ENCODE measurements at places on chromosomes 5 and 9.

- H3K27me3 ChIP-seq = peaks cover 36% of the 10 kb centered on the region
- peak within 1 kb of the TSS; percentile 76 for H3K4me3 ChIP-seq
- peak within 1 kb of the TSS; percentile 28 for H3K27ac ChIP-seq
- peaks cover 6% of the 10 kb centered on the region for H3K36me3 ChIP-seq
- peaks cover 48% of the 10 kb centered on the region for H3K4me1 ChIP-seq
These were observed at the start of gene TCF7 for GRCh38 chr5:134113902-134114875. TCF7 (plus strand) TSS chr5:134114681; CDS start chr5:134114907, 226 bp downstream.

- H3K36me3 ChIP-seq = peaks cover 63% of the 10 kb centered on the region
These were observed 7.8 kb downstream of the FBXW5 start for GRCh38 chr9:136936645-136937170.

GRCh38 chr5:32231241-32231640 lies 57.1 kb upstream of the GOLPH3 start:
- H3K4me1 ChIP-seq = peaks cover 25% of the 10 kb centered on the region
- no peak overlapping the region for H3K27ac ChIP-seq
- no peak for DNase-seq
- H3K4me3 ChIP-seq = no peak overlapping the region
- H3K36me3 ChIP-seq = peaks cover 52% of the 10 kb centered on the region

DNA sequence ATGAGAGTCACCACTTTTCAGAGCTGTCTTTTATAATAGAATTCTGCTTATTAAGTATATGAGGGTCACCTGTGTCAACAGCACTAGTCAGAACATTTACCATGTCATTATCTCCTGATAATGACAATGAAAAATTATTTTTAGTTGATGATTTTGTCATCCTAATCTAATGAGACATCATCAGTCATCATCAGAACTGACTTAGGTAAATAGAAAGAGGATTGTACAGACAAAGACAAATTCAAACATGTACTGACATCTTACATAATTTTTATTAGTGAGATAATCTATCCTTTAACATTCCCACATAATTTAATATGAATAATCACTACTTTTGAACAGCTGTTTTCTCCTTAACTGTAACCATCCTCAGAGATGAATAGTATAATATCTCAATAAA lies 22.6 kb downstream of the CDH9 start:
- no peaks in the 10 kb centered on the region for H3K36me3 ChIP-seq
- H3K27me3 ChIP-seq = no peaks in the 10 kb centered on the region
- no peak for DNase-seq
- H3K4me3 ChIP-seq = no peak overlapping the region

- peak; percentile 33 for DNase-seq
- peaks cover 28% of the 10 kb centered on the region for H3K36me3 ChIP-seq
- peaks cover 13% of the 10 kb centered on the region for H3K4me1 ChIP-seq
- H3K27ac ChIP-seq = peak overlapping the region; percentile 60
- H3K27me3 ChIP-seq = peaks cover 3% of the 10 kb centered on the region
- H3K4me3 ChIP-seq = peak overlapping the region; percentile 79
These were observed 705 bp downstream of the PWWP2A start for GRCh38 chr5:160118349-160119141.

DNA sequence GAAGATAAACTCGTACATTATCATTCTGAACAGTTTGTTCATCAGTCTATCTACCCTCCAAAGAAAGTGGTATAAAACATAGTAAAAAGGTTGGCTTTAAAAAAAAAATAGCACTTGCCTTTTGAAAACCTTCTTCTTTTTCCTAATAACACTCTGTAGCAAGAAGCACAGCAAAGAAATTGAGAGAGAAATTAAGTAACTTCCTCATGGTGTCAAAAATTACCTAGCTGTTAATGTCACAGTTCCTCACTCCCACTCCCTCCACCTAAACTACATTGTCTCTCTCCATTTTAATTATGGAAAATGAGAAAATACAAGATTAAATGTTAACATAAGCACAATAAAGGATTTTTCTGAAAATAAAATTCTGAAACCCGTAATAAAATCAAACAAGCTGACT lies 72.2 kb downstream of the CERT1 start:
- H3K27me3 ChIP-seq = no peaks in the 10 kb centered on the region
- no peak overlapping the region for H3K4me3 ChIP-seq
- H3K27ac ChIP-seq = no peak overlapping the region
- H3K4me1 ChIP-seq = peaks cover 21% of the 10 kb centered on the region
- no peak for DNase-seq

DNA sequence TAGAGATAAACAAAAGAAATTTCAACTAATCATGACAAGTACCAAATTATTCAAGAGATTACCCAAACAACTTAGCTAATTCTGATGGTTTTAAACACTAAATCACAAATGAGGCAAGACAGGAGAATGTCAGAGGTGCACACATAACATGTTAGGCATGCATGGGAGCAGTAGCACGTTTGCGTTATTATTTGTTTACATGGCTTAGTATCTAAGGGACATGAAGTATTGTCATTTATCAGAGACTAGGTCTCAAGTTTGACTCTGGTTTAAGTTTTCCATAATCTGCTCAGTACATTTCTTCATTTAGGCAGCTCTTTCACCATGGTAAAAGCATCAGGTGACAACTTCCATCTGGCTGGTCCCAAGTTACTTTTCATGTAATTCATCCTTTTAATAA lies 244.1 kb upstream of the TNC start:
- no peak for DNase-seq
- H3K36me3 ChIP-seq = no peaks in the 10 kb centered on the region
- H3K4me1 ChIP-seq = no peaks in the 10 kb centered on the region
- no peaks in the 10 kb centered on the region for H3K27me3 ChIP-seq
- no peak overlapping the region for H3K27ac ChIP-seq

DNA sequence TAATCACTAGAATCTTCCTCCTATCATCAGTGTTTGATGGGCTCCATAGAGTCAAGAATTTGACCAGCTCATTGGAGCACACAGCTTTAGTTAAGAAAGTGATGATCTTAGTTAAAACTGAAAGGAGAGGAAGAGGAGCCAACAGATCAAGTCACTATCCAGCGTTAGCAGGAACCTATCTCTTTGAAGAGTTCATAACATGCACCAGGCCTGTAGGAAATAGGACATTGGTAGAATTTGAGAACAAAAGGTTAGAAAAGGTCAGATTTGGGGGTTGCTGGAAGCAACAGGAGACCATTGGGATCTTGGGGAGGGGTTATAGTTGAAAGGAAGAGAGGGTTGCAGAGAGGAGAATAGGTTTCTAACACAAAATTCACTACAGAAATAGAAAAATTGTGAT lies 11.4 kb upstream of the ADRA1B start:
- DNase-seq = no peak
- H3K4me3 ChIP-seq = no peak overlapping the region
- H3K36me3 ChIP-seq = no peaks in the 10 kb centered on the region
- no peak overlapping the region for H3K27ac ChIP-seq
- H3K27me3 ChIP-seq = peaks cover 16% of the 10 kb centered on the region
- peaks cover 15% of the 10 kb centered on the region for H3K4me1 ChIP-seq

DNA sequence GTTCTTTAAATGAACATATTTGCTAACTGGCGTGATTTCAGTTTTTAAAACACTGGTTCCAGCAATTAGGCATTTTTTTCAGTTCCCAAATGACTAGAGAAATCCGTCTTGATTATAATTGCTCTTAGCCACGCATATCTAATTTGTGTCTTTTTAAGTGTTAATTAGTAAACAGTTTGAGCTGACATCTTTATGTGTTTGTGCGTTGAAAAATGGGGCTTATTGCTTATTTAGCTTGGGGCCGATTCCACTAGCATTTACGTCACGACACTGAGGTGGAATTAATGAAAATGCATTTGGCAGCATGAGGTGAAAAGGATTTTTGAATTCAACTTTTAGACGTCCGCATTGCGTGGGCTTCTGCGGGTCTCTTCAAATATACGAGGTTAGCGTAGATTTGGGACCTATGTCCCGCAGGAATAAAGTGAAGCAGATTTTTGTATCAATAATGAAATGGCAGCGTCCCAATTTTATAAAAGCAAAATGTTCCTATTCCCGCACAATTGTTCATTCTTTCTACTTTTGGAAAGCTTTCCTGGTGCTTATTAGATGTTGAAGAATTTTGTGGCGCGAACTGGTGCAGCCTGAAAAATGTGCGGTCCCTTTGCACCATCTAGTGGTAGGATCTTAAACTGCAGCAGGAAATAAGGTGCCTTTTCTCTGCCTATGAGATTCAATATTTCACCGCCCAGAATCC lies 122.7 kb upstream of the LMX1B start:
- H3K36me3 ChIP-seq = no peaks in the 10 kb centered on the region
- no peak overlapping the region for H3K27ac ChIP-seq
- no peak overlapping the region for H3K4me3 ChIP-seq
- peak; percentile 36 for DNase-seq
- peaks cover 4% of the 10 kb centered on the region for H3K4me1 ChIP-seq
- H3K27me3 ChIP-seq = peaks cover 54% of the 10 kb centered on the region

GRCh38 chr9:103816146-103816545 lies 278.0 kb upstream of the SMC2 start:
- no peak for DNase-seq
- H3K4me3 ChIP-seq = no peak overlapping the region
- no peaks in the 10 kb centered on the region for H3K36me3 ChIP-seq
- H3K27me3 ChIP-seq = no peaks in the 10 kb centered on the region
- no peak overlapping the region for H3K27ac ChIP-seq

DNA sequence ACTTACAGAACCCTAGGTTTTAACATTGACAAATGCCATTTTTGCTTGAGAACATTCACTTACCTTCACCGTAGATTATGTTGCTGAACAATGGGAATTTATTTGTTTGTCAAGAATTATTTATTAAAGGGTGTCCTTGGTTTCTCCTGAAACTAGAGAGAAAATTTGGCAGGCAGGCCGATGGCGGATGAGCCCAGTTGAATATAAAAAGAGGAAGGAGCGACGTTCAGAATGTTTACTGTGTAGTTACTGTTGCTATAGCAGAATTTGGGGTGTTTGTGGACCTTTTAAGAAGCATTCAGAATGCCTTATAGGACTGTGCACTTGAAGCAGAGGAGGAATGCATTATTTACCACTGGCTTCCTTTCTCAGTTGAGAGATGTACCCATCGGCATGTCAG lies 268.2 kb downstream of the CDH10 start:
- H3K27me3 ChIP-seq = no peaks in the 10 kb centered on the region
- no peak overlapping the region for H3K4me3 ChIP-seq
- no peaks in the 10 kb centered on the region for H3K36me3 ChIP-seq
- H3K27ac ChIP-seq = no peak overlapping the region
- H3K4me1 ChIP-seq = no peaks in the 10 kb centered on the region
- DNase-seq = no peak

DNA sequence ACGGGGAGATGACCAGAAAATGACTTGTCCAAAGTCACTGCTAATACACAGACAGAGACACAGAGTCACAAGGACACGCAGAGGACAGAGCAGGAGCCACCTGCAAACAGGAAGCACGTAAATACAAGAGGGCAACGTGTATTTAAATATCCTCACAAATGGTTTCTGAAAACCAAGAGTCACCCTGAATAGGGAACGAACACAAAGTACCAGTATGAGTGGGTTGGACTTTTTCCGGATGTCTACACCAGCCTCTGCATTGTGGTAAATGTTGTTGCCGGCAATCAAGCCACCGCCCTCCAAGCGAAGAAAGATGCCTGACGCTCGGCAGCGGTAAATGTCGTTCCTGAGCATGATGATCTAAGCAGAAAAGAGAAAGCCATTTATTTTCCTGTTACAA lies 44.5 kb downstream of the FBXO10 start:
- H3K4me3 ChIP-seq = no peak overlapping the region
- no peak for DNase-seq
- no peak overlapping the region for H3K27ac ChIP-seq
- H3K27me3 ChIP-seq = no peaks in the 10 kb centered on the region

DNA sequence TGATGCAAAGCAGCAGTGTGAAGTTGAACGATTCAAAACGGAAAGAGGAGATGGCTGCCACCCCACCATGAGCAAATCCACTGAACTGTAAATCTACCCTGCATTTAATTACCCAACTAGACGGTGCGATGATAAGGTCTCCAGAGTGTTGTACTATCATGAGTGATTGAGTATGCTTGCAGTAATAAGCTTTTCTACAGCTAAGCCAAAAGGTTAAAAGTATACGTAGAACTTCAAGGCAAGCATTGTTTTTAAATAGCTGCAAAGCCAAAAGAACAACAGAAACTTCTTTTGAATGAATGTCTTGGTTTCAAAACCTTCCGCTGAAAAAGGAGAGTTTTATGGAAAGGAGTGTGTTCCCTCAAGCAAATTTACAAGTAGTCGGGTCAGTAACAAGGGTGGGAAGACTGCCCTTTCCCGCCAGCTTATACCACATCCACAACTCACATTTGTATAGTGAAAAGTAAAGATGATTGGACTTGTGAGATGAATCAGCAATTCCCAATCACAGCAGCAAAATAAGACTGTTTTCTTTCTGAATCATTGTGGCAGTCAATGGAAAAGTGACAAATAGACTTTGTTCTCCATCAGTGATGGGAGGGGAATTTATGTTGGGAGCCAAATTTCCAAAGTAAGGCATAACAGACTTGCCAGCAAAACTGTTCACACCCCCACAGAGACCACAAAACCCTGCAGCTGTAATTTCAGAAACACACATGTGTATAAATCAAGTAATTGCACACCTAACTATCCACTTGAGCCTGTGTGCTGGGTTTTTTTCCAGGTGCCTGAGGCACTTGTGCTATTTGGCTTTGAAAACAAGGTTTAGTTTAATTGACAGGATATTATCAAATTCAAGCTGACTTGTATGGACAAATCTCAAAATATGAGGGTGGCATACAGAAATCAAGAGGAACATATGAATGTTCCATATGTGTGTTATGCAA lies 407.7 kb upstream of the GRAMD2B start:
- no peaks in the 10 kb centered on the region for H3K4me1 ChIP-seq
- H3K4me3 ChIP-seq = no peak overlapping the region
- H3K36me3 ChIP-seq = no peaks in the 10 kb centered on the region
- no peak overlapping the region for H3K27ac ChIP-seq
- DNase-seq = no peak

DNA sequence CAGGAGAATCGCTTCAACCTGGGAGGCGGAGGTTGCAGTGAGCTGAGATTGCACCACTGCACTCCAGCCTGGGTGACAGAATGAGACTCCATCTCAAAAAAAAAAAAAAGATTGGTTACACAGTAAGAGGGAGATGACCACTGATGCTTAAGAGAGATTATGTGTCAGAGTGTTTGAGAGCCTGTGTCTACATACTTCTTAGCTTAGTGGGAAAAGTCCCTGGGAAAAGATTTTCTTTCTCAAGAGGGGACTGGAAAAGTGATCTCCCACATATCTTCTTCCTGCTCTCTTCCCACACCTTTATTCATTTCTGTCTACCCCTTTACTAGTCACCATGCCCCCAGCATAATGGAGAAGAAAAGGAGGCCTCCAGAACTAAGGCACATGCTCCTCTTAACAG lies 55.2 kb downstream of the MCTP1 start:
- H3K27me3 ChIP-seq = no peaks in the 10 kb centered on the region
- H3K4me1 ChIP-seq = no peaks in the 10 kb centered on the region
- H3K27ac ChIP-seq = no peak overlapping the region
- H3K36me3 ChIP-seq = no peaks in the 10 kb centered on the region

GRCh38 chr5:158886086-158886485 lies 213.6 kb downstream of the EBF1 start:
- H3K36me3 ChIP-seq = no peaks in the 10 kb centered on the region
- H3K27me3 ChIP-seq = peaks cover 3% of the 10 kb centered on the region
- H3K4me3 ChIP-seq = no peak overlapping the region
- H3K27ac ChIP-seq = no peak overlapping the region
- DNase-seq = no peak
- no peaks in the 10 kb centered on the region for H3K4me1 ChIP-seq

All from activated T-helper 2 cell treated with anti-CD3 and anti-CD28 coated beads, Interferon-gamma antibody, Interleukin-2, Interleukin-4, amounts not matched to agents 10 μg/mL and 5 μg/mL and 100 μg/mL, durations not matched to agents 14 hours and 24 hours and 36 hours (primary cell).